Stimulated activated CD4-positive, alpha-beta T cell treated with anti-CD3 and anti-CD28 coated beads, TNF-alpha, amount 100 ng/mL, for 24 hours (primary cell): ENCODE measurements at places on chromosomes 4 and X.

- no peak for DNase-seq
Measured at GRCh38 chrX:125198546-125198945, 121.1 kb upstream of the TEX13C start.

- no peak for DNase-seq
Measured at GRCh38 chrX:1450361-1451161, 2.1 kb downstream of the ASMTL start.

DNA sequence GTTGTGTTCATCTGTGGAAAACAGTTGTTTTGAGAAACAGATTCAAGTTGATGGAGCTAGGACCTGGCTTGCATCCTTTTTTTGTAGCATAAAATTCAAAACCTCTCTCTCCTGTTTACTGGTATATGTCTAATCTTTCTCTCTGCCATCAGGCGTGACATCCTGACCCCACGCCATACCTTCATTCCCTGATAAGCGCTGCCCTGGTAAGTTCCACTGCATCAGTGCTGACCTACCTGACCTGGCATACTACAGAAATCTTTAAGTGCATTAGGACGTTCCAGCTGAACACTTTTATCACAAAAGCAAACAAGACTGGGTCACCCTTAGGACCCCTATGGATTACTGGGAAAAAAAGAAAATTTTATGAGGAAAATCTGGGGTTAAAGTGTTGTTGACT is 230.7 kb downstream of the SHROOM3 start:
- DNase-seq: no peak

DNA sequence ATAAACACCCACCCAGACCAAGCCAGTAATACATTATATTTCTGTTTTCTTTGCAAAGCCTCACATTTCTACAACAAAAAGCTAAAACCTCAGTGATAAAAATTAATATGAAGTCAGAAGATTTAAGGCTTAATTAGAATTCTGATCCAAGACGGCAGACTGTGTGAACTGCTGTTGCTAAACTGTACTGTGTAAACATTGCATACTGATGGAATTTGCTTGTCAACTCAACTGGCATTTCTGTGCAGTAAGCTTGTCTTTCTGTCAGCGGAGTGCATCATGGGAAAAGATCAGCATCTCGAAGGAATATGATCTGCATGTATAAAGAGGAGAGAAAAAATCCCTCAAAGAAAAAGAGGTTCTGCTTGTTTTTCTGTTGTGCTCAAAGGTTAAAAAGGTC is 69.4 kb upstream of the SPANXB1 start:
- DNase-seq: no peak

DNA sequence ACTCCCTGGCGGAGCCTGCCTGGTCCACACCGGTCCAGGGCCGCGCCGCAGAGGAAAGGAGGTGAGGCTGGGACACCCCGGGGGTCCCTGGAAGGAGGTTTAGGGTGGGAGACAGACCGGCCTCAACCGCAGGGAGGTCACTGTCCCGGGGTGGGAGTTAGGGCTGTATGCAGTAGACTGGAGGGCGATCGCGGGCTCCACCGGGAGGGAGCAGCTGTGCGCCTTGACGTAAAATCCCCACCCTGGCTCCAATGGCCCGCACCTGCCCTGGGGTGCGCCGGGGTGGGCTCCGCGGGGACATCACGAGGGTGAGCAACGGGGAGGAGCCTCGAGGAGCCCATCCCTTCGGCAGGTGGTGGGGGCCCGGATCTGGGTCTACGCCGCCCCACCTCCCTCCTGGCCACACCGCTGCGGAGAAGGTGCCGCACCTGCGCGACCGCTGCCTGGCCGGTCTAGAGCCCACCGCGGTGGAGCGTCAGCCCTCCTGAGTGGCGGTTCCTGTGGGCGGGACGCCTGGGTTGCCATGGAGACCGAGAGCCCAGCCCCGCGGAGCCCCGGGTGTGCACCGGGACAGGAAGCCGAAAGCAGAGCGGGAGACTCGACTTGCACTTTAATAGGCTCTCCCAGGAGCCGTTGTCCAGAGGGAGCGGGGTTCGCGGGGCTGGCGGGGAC is 105.1 kb downstream of the ADRA2C start:
- DNase-seq: no peak

DNA sequence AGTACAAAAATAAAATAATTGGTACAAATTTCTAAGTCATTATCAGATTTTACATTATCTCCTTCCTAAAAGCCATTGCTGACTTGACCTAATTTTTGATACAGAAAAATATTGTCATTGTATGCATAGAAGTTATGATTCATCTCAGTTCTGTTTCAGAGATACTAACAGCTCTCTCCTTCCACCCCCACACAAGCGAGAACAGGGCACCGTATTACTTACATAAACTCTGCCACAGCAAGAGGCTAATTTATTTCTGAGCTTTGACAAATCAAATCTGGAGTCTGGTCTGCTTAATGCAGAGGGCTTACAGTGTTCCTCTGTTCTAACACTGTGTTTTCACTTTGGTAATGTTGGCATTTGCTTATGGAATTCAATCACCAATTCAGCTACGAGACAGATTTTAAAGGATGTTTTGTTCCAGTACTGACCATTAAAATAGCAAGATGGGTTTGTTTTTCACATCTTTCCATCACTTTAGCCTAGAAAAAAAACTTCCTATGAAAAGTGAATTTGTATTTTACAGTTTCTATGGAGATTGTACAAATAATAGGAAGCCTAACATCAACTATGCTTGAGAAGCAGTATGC is 181.8 kb downstream of the USP46 start:
- DNase-seq: no peak

DNA sequence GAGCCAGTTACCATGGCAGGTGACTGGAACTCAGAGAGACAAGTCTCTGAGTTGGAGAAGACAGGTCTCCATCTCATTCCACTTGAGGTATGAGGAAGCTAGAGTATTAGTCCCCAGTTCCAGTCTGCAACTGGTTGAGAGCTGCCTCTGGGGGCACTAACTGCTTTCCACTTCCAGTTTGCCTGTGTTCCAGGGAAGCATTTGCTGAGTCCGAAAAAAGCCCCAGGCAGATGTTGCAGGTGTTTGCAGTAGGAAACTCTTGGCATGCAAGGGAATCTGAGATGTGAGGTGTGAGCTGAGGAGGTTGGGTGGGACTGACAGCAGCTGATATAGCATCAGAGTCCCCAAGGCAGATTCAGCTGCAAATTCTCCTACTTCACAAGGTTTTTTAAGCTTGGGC is 272.2 kb upstream of the CASK start:
- DNase-seq: no peak

DNA sequence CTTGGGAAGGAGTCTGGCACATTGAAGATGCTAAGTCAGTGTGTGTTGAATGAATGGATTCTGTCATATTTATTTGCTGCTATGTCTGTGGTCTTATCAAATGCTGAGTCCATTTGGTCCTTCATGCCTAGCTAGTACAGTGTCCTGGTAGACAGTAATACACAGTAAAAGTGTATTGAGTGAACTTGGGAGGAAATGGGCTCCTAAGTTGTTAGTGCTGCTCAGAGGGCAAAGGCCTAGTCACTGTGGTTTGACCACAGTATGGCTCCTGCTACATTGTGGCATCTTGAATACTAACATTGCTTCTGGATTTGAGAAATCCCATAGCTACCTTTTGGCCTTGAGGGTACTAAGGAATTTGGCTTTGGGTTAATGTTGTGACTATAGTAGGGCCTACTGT is 33.9 kb downstream of the MTM1 start:
- no peak for DNase-seq

DNA sequence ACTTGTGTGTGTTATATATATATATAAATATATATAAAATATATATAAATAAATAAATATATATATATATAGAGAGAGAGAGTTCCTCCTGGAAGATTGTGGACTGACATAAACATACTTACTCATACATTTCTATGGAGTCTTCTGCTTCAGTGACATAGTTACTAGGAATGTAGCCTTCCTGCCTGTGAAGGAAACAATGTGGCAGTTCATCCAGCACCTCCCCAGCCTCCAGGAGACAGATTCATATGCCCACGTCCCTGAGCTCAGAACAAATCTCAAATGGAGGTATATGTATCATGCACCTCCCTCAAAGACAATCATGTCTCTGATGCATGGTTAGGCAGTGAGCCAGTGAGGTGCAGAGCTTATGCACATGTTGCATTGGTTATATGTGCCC is 11.4 kb upstream of the TIMM8A start:
- no peak for DNase-seq

- DNase-seq: no peak
Measured at GRCh38 chr4:172521248-172521647, 647.4 kb upstream of the GALNT7 start.

GRCh38 chr4:86100539-86101215 is 259.2 kb downstream of the MAPK10 start:
- no peak for DNase-seq

GRCh38 chrX:36087366-36087765 is 167.8 kb downstream of the CFAP47 start:
- DNase-seq: no peak

DNA sequence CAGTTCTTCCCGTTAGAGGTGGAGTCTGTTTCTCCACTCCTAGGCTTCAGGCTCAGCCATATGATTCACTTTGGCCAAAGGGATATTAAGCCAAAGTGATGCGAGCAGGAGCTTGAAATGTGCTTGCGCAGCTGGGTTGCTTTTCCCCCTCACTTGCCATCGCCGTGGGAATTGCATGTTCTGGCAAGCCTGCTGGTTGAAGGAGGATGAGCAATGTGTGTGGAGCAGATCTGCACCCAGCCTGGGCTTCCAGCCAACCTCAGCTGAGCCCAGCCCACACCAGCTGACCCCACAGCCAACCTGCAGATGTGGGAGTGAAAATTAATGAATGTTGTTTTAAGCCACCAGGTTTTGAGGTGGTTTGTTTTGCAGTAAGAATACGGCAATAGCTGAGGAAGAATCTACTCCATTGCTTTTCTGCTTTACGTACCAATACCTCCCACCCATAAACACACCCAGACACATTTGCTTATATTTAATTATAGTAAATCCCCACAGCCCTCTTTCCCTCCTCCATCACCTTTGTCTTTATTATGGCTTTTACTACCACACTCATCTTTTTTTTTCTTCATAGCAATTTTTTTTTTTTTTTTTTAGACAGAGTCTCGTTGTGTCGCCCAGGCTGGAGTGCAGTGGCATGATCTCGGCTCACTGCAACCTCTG is 132.8 kb upstream of the FUNDC1 start:
- DNase-seq: no peak

GRCh38 chrX:46575991-46576392 is 2.4 kb downstream of the CHST7 start:
- DNase-seq: no peak

GRCh38 chr4:54548098-54548620 is 109.6 kb upstream of the KIT start:
- no peak for DNase-seq
